ENCODE measurements at places on chromosomes 13 and 19. TPM values are rescaled to one million over a fixed set of nuclear protein-coding genes. Genes with fewer than 3 reads are reported as not detected.

DNA sequence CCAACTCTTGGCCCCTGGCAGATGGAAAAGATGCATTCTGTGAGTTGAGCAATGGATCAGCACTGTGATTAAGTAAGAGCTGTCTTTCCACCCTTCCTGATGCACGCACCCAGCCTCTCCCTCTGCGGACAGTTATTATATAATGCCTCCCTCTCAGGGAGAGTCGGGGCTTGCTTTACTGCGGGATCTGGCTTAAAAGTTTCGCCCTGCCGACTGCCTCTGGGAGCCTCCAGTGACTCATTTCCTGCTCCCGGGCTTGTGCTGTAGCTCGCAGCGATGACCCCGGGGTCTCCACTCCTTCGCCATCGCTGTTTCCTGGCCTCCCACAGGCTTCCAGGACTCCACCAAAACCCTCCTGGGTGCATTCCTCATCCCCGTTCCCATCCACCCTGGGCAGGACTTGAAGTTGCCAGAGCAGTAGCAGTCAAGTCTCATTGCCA, 107.4 kb upstream of the SLC7A1 start:
- DNase-seq = peak; percentile 28

- DNase-seq = no peak
These were observed 9.3 kb downstream of the ZNF444 start for GRCh38 chr19:56150358-56150757.

DNA sequence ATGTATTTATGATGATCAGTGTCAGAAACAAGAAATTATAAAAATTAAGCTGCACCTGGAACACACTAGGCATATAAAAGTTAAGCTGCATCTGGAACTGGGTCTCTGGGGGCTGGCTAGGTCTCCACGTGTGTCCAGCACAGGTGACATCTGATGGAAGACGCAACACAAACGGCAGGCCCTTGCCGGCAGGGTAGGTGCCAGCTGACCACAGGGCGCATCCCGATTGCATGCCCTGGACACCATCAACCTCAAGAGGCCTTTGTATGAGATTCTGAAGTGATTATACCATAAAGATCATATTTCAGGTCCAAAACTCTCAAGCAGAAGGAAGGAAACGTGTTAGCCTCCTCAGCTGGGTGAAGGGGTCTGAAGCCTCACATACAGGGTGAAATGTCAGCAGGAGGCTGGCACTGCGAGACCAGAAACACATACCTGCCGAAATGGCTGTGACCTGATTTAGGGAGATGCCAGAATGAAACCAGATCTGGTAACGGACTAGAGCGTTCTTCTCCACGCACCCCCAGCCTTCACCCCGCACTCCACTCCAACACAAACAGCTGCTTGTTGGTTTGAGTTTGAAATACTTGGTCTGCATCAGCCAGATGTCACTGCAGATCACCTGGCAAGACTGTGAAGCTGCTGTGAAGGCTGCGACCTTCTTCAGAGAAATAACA, 37.3 kb downstream of the COL4A1 start:
- DNase-seq = no peak

GRCh38 chr13:48188131-48188530, 44.9 kb upstream of the ITM2B start:
- DNase-seq = no peak

DNA sequence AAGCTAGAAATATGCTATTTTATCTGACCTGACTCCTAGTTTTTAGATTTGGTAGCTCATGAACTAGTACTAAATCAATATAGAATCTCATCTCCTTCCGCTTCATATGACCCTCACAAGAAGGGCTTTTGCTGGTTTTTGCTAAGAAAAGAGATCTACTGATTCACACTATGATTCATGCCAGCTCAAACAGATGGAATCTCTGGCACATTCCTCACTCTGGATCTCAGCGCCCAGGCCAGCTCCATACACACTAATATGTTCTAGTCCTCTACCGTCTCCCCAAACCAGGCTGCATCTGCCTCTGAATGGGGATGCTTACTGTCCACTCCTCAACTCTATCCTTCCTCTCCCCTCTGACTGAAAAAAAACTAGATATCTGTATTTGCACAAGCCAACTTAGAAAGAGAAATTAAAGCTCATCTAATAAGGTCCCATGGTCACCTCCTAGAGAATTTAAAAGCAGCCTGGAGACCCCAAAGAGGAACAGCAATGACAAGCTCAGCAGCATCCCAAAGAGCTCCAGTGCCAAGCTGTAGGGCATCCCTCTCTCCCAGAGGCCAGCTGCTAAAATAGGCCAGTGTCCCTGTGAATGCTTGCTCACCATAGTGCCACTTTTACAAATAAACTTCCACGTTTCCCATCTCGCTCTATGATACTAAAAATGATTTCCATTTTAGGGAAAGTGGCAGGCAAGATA, 74.9 kb downstream of the LHFPL6 start:
- DNase-seq = no peak

- no peak for DNase-seq
These were observed 12.8 kb upstream of the SIGLEC10 start for GRCh38 chr19:51430221-51430620.

DNA sequence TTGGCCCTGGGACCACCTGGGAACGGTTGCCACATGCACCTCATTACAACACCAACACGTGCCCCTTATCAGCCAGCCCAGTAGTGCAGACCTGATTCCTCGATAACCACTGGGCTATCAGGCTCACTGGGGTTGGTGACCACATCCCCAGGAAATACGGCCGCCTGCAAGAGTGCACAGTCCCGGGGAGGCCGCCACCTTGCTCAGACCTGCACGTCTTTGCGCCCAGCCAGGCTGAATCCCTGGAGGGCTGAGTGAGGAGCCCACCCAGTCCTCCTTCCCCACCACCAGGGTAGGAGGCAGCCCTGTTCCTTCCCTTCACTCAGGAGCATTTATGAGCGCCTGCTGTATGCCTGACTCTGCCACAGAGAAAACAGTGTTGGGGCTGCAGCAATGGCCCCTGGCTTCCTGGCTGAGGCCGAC, 67.8 kb downstream of the CEBPG start:
- DNase-seq = peak; percentile 11

DNA sequence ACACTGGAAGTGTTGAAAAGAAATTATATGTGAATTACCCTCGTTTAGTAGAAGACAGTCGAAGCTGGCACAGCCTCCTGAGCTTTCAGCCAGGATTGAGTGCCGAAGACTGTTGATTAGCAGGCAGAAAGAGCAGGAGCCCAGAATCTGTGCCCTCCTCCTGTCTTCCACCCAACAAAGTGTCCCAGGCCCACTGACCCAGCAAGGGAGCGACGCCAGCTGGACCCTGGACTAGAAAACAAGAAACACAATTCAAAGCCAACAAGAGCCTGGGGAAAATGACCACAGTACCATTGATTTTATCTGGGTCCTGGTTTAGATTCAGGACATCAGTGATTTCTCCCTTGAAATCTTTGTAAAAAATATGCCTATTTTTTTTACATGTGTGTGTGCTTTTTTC, 120.7 kb downstream of the RXFP2 start:
- DNase-seq = no peak

GRCh38 chr13:28313579-28313978, 175.2 kb downstream of the PAN3 start:
- no peak for DNase-seq

- no peak for DNase-seq
These were observed 755 bp upstream of the ZNF726 start for GRCh38 chr19:23913931-23914330.

GRCh38 chr19:17020385-17020784, 6.2 kb downstream of the CPAMD8 start:
- no peak for DNase-seq

DNA sequence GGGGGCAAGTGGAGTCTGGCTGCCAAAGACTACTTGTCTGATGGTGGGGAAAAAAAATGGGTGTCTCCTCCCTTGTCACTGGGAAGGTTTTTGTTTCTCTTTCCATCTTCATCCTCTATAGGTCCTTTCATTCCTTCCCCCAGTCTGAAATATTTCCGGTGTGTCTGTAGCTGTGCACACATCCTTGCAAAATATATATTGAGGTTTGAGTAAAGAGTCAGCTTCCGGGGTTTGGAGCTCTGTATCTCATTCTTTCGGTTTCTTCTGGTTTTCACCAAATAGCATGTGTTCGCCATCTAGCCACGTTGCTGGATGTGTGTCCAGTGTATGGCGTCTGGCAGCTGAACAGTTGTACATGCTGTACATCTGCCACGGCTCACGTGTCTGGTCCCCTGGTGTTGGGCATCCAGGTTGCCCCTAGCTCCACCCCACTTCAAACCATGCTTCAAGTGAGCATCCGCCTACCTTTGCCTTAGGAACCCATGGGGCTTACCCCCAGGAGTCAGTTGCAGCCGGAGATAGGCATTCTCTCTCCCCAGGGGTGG, 142.2 kb downstream of the SIPA1L3 start:
- no peak for DNase-seq

GRCh38 chr19:28074773-28075172, 1138.2 kb downstream of the UQCRFS1 start:
- DNase-seq = no peak

DNA sequence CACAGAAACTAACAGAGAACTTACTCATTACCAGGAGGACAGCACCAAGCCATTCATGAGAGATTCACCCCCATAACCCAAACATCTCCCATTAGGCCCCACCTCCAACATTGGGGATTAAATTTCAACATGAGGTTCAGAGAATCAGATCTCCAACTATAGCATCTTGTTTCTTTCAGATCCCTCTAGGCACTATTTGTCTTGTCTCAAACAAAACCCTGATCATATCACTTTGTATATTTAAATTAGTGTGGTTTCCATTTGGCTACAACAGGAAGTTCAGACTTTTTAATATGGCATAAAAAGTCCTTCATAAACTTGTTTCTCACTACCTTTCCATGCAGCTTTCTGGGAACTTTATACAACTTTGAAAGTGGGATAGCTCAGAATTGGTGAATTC, 699.0 kb upstream of the MIR17HG start:
- DNase-seq = no peak

DNA sequence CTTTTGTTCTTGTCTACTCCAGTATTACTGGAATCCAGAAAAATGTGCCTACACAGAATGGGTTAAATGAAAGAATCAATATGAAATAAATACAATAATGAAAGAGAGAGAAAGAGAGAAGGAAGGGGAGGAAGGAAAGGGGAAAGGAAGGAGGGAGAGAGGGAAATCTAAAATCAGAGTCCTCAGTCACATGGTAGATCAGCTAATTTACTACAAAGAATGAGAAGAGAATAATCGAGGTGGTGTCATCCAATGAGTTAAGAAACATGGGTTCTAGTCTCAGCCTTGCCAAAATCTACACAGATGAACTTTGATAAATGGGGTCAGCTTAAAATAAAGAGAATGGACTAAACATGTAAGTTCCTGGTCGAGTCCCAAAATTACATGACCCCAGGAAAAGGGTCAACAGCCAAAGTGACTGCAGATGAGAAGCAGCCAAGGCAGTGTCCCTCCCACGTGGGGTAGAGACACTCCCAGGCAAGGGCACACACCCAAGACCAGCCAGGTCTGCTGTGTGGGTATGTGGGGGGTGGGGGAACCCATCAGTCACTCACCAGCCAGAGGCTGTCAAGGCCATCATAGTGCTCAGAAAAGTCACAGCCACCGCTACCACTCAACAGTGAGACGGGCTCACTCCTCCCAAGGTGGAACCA, 103.6 kb downstream of the STK24 start:
- no peak for DNase-seq

- no peak for DNase-seq
These were observed 828 bp upstream of the PBX4 start for GRCh38 chr19:19619181-19619848.

DNA sequence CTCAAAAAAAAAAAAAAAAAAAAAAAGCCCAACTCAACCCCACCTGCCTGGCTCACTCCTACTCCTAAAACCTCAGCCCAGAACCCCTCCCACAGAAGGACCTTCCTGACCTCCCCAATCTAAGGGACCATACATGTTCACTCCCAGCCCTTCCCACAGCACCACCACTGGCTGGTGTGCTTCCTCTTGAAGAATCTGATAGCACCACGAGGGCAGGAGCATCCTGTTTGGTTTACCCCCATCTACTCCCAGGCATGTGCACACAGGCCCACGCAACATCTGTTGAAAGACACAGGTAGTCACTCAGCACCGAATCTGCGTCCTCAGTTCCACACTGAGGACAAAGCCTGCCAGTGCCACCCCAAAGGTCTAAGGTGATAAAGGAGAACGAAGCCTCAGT, 8.2 kb downstream of the LATS2 start:
- no peak for DNase-seq

DNA sequence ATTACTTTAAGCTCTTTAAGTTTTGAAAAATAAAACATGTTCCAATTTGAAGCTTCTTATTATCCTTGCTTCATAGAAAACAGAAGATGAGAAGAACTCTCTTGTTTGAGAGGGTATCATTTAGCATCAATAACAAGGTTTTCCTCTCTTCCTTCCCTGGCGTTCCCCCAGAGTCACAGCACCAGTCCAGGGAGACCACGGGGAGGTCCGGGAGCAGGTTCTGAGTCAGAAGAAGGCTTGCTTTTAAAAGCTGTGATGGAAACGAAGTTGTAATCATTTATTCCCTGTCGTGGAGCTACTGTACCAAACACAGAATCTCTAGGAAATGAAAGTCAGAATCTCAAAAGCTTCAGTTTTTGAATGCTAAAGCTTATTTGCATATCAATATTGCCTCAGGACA, 174.0 kb upstream of the LSM14A start:
- no peak for DNase-seq

DNA sequence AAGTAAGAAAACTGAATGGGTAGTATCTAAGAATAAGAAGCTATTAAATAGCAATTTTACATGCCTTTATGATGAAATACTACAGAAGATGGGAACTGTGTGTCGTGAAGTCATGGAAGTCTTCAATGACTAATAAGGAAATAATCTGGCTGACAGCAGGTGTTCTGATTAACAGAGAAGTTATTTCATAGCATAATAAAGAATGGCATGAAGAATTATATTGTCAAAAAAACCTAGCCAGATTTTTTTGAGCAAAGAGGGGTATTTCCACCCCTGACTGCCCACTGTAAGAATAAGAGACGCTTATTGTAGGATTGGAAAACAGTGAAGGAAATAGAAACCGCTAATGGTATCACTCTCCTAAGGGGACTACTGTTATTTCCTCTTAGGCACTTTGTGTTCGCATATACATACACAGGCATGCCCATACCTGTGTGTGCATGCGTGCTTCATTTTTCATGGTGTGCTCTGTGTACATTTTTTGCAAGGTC, 318.8 kb downstream of the SHISA2 start:
- no peak for DNase-seq

- DNase-seq = no peak
These were observed 88.7 kb upstream of the PCDH9 start for GRCh38 chr13:67318860-67319259.

Gene SIGLEC10
- total RNA-seq = 0.38 TPM

Gene ZNF569
- 6.5 TPM for total RNA-seq

Gene HTR2A
- 0.11 TPM for total RNA-seq

Gene SLITRK6
- total RNA-seq = 0.93 TPM

Gene COL4A2
- 117 TPM for total RNA-seq

Gene ZNF835
- total RNA-seq = 4.9 TPM

Gene PSG6
- not detected for total RNA-seq

Gene HRC
- 1,040 TPM for total RNA-seq

Gene MYDGF
- total RNA-seq = 26.3 TPM

Data from left ventricle myocardium inferior (tissue), 1 donor.